ENCODE measurements at places on chromosomes 1 and 21. TPM values are rescaled to one million over a fixed set of nuclear protein-coding genes. Genes with fewer than 3 reads are reported as not detected.

LCE2A gene
- not detected for total RNA-seq

DNA sequence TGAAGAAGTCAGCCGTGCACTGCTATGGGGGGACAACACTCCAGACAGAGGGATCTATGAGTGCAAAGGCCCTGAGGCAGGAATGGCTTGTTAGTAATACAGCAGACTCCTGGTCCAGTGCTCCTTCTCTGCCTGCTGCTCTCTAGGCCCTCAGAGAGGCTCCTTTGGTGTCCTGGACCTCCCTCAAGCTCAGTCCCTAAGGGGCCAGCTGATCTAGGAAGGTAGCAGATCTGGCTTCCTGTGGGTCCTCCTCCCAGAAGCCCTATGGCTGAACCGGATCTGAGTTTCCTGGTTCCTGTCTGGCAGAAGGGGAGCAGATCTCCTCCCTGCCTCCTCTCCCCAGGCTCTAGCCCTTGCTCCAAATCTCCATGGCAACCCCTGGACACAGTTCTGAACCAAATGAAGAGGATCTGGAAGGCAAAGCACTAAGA is at the start of gene LDLRAD2:
TSS of gene LDLRAD2 (plus strand) at position 391 of the 431 bp plus-strand sequence. CDS start 187 bp downstream, outside the sequence.
- peak; percentile 75 for DNase-seq

SH2D5 gene
- 1.8 TPM for total RNA-seq

PCP4 gene
- total RNA-seq, result not detected

UBQLN4 gene
- 13.0 TPM for total RNA-seq
